ENCODE measurements at places on chromosomes 11 and 22.

DNA sequence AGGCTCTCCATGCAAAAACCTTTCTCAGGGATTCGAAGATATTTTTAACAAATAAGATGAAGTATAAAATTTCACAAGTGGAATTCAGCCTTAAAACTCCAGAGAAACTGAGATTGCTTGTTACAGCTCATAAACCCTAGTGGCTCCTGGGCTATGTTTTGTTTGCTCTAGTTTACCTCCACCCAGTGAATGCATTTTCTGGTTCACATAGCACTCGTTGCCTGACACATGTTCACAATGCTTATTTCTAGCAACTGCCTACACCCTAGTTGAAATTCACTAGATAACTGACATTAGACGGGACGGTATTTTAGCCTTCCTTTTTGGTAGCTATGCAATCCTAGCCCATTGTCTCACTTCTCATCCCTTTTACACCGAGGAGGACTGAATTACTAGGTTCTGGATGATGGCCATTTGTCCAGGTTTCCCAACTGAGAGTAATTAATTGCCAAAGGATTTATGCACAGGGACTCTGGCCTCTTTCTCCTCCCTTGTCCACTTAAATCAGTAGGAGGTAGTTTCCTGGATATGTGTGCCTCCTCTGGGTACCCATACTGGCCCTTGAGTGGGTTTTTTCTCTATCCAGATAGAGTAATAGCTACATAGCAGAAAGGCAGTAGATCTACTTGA, 951.6 kb downstream of the DLG2 start:
- DNase-seq: no peak

GRCh38 chr11:35420371-35420770, 1.0 kb upstream of the SLC1A2 start:
- DNase-seq: no peak

- DNase-seq: no peak
Measured at GRCh38 chr11:5941951-5942350, at the start of gene OR56A3. Gene OR56A3 (plus strand): TSS chr11:5942251. CDS start chr11:5947347, 5,096 bp downstream.

DNA sequence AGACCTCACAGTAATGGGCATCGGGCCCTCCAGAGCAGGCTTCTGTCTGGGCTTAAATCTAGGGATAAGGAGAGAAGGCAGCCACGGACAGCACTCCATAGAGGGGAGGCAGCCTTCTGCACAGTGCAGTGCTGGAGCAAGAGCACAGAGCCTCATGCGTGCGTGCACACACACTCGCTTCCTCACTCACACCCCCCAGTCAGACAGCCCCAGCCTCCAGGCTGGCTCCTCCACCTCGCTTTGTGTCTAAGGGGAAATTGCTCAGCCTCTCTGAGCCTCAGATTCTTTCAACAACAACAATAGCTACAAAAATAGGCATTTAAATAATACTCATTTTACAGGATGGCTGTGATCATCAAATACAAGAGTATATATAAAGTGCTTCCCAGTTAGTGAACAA, 26.7 kb upstream of the ETS1 start:
- DNase-seq: no peak

GRCh38 chr11:45102361-45102809, 44.1 kb upstream of the PRDM11 start:
- no peak for DNase-seq

- no peak for DNase-seq
Measured at GRCh38 chr11:116733969-116734508, 38.7 kb downstream of the BUD13 start.

DNA sequence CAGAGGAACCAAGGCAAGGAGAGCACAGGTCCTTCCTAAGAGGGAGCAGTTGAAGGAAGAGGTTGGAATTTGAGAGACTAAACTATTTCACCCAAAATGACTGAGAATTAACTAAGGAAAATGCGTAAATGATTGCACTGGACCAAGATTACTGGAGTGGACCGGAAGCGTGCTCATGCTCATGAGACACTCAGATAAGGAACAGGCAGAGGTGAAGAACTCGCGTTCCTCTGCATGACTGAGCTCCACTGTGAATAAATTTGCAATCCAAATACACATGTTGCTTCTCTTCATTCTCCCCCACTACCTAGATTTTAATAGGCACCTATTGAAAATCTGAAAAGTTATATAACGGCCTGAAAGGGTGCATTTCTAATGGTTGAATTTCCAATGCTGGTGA, 207.0 kb downstream of the KIRREL3 start:
- no peak for DNase-seq

DNA sequence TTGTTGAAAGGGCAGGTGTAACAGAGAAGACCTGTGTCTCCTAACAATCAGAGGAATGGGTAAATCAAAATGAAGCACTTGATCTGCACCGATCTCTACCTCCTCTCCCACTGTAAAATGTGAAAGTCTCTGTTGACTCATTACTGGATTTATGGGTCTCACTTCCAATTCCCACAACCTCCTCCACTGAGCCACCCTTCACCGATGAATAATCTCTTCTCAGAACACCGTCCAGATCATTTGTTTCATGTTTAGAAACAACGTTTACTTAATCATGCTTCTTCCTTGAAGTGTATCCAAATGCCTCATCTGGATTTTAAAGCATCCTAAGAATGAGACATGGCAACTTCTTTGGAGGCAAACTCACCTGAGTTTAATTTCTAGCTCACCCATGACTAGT, 643.6 kb downstream of the ETS1 start:
- DNase-seq: no peak

DNA sequence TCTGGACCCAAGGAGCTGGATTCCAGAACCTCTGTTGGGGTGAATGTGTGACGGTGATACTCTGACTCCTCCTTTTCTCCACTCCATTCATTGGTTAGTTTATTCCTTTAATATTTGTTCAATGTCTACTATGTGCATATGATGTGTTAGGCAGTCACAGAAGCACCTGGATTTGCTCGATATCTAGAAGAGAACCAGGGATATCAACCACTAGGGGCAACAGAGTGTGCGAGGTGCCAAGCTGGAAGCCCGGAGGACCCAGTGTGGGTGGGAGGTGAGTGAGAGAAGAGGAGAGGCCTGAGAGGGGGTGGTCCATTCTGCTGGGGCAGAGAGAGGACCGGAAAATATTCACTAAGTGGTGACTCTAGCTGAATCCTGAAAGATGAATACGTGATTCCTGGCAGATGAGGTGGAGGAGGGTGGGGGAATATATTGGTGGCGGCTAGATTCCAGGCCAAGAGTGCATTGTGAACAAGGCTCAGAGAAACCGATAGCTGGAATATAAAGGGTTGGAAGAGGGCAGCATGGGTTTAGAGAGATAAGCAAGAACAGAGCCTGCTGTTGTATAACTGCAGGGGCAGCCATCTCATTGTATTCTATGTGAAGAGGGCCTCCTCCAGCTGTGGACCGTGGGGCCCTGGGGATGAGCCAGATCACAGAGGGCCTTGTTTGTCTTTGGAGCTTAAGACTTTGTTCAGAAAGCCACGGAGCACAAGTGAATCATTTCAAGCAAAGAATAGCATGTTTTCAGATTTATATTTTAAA, 6.9 kb upstream of the TIMP3 start:
- DNase-seq: no peak

DNA sequence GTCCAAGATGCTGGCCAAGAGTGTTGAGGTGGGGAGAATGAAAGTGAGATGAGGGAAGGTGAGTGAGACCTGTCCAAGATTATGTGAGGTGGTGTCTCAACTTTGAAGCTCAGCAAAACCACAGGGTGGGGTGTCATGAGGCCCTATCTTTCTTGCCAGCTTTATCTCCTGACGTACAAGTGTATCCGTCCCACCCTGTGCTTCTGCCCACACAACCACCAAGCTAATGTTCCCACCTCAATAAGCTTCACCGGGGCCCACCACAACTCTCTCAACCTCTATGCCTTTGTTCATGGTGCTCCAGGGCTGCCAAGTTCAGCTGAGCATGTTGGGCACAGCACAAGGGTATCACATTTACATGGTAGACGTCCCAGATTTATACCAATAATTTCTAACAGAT, 7.1 kb upstream of the TPST2 start:
- peak; percentile 48 for DNase-seq

DNA sequence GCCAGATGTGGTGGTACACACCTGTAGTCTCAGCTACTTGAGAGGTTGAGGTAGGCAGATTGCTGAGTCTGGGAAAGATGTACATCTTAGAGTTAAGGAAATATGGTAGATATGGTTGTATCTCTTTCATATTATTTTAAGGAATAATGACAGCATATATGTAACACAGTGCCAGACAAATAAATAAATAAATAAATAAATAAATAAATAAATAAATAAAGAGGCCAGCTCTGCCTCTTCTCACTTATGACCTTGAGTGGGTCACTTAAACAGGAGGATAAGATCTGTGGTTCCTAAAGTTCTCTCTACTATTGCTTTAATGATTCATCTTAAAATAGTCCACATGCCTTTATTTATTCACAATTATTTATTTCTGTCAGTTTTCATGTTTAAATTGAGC, 890.9 kb upstream of the TENM4 start:
- DNase-seq: no peak

- no peak for DNase-seq
Measured at GRCh38 chr11:116791813-116792143, at the start of gene APOA5. Gene APOA5 (minus strand): TSS chr11:116791879. CDS start chr11:116791860, 19 bp downstream.

GRCh38 chr11:22130462-22131053, 62.3 kb upstream of the ANO5 start:
- no peak for DNase-seq

DNA sequence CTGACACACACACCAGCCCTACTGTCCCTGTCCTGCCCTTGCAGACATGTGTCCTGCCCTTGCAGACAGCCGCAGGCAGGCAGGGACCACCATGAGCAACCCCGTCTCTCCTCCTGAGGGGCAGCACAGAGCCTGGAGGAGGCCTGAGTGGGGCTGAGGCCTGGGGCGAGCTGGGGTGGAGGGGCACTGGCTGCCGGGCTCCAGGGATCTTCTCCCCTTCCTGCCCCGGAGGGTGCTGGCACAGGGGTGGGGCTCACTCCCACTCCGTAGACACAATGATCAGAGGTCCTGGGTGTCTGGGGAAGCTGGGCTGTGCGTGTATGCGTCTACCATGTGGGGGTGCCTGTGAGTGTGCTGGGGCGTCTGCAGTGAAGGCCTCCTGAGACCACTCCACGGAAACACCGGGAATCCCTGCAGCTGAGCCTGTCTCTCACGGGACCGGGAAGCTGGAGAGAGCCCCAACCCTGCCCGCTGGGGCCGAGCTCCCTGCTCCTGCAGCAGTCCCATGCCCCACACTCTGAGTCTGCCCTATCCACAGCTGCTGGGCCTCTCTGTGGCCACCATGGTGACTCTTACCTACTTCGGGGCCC, 588 bp downstream of the TSPAN32 start:
- peak; percentile 25 for DNase-seq

DNA sequence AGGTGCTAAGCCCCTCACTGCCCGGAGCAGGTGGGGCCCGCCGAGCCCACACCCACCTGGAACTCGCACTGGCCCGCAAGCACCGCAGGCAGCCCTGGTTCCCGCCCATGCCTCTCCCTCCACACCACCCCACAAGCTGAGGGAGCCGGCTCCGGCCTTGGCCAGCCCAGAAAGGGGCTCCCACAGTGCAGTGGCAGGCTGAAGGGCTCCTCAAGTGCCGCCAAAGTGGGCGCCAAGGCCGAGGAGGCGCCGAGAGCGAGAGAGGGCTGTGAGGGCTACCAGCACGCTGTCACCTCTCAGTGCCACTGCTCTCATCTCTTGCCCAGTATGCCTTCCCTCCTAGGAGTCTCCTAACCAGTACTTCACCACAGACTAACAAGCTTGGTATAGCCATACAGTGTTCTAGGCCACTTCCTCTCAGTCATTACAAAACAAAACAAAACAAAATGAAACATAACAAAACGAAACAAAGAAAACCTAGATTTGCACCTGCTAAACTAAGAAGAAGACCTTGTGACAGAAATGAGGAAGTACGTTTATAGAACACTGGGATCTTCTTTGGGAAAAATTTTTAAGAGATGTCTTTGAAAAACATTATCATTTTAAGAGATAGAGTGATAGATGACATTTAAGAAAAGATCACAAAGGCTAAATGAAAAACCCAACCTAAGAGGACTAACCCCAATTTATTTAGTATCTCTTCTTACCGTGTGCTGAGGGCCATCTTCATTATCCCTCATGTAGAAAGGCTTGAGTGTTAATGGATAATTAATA, 47.7 kb upstream of the GAB2 start:
- peak; percentile 19 for DNase-seq

GRCh38 chr22:22768885-22769284, 118.7 kb upstream of the IGLL5 start:
- DNase-seq: no peak

DNA sequence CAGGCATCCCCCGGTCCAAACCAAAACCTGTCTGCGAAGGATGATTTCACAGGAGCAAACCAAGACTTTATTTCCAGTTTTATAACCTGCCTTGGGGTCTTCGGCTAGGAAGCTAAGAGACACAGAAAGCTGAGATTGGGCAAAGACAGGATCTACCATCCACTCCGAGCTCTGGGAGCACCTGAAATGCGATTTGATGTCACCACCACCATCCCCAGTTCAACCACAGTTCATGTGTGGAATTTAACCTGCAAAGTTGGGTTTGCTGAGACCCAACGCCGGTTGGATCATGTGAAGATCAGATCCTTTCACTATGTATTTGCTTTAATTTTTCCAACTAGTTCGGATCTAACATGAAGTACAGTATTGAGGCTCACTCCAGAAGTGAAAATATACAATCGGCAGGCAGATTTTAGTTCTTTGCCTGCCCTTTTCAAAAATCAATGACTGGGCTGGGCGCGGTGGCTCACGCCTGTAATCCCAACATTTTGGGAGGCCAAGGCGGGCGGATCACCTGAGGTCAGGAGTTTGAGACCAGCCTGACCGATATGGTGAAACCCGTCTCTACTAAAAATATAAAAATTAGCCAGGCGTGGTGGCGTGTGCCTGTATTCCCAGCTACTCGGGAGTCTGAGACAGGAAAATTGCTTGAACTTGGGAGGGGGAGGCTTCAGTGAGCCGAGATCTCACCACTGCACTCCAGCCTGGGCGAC, 1.4 kb upstream of the C11orf24 start:
- no peak for DNase-seq

GRCh38 chr22:42622061-42622710, 7.5 kb upstream of the POLDIP3 start:
- no peak for DNase-seq

- DNase-seq: no peak
Measured at GRCh38 chr22:19103880-19104821, 18.1 kb downstream of the DGCR2 start.

GRCh38 chr11:115201111-115201792, 303.0 kb downstream of the CADM1 start:
- no peak for DNase-seq

- DNase-seq: no peak
Measured at GRCh38 chr11:26761361-26761809, 39.5 kb upstream of the SLC5A12 start.

- no peak for DNase-seq
Measured at GRCh38 chr11:76661306-76661751, 9.2 kb downstream of the LRRC32 start.

DNA sequence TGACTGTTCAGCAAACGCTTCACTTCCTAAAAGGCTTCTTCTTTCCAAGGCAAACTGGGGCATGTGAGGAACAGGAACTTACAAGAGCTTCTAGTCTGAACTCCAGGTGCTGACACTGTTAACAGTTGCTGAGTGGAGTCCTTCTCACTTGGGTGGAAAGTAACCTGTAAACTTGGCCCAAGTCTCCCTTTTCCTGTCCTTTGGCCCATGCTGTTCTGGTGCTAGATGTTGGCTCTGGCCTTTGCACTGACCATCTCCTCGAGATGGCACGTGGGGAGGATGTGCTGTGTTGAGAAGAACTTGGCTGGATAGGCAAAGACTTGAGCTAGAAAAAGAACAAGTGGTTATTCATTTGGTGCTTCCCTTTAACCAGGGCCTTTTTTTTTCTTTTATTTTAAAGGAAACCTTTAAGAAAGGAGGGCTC, 53.6 kb downstream of the PTPRJ start:
- no peak for DNase-seq

GRCh38 chr11:86672007-86672621, at the start of gene ME3:
Gene ME3 (minus strand): TSS chr11:86672616.
- peak; percentile 55 for DNase-seq

All from CD4-positive, alpha-beta T cell treated with Interleukin-4 for 1 hour (primary cell).